ENCODE measurements at places on chromosomes 1 and 21.

DNA sequence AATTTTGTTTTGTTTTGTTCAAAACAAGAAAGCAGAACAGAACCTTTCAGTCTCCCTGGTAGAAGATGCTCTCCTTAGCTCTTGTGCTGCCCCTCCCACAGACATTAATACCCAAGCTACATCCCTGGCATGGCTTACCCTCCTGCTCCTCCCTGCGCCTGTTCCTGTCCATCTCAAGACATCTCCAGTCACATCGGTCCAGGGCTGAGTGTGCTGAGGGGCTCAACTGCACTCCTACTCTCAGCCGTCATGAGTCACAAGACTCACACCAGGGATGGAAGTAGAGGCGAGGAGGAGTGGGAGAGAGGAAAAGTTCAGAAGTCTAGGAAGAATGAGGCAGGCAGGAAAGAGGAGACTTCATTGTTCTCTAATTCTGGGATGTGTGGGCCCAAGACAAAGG is 9.2 kb upstream of the TACSTD2 start:
- DNase-seq = no peak

- no peak for DNase-seq
These were observed 7.6 kb downstream of the CYP4B1 start for GRCh38 chr1:46806196-46807020.

- DNase-seq = no peak
These were observed 29.3 kb downstream of the NIBAN1 start for GRCh38 chr1:184945029-184945428.

DNA sequence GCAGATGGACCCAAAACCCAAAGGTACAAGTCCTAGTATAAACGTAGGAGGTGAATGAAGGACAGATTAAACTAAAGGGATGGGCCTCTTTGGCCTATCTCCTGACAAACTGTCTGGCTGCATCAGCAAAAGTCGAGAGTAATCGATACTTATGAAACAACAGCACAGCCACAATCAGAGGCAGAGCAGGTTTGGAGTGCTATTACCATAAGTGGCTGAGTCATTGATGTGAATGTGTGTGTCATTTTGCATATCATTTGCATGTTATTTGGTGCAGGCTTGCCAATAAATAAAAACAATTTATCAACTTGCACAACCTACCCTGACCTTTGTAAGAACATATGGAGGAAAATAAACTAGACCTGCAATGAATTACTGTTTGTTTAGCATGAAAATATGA is 283.1 kb downstream of the NUF2 start:
- DNase-seq = no peak

DNA sequence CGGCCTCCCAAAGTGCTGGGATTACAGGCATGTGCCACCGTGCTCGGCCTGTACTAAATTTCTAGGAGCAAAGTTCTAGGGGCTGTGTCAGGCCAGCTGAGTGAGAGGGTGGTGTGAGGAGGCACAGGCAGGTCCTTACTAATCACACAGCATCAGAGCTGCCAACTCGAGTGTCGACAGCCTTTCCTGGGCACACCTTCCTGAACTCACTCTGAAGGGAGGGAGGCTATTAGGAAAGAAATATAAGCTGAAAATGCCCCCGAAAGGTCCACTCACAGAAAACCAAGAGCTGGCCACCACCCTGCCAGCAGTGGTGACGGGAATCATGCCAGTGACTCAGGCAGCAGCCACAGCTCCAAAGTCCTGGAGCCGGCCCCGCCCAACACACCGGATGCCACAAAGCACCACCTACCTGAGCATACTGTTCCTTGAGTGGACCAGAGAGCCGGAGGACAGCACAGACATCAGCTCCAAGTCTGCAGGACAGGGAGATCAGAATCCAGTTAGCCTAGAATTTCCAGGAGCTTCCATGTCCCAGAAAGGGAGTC is 4.5 kb downstream of the PMVK start:
- DNase-seq = no peak

DNA sequence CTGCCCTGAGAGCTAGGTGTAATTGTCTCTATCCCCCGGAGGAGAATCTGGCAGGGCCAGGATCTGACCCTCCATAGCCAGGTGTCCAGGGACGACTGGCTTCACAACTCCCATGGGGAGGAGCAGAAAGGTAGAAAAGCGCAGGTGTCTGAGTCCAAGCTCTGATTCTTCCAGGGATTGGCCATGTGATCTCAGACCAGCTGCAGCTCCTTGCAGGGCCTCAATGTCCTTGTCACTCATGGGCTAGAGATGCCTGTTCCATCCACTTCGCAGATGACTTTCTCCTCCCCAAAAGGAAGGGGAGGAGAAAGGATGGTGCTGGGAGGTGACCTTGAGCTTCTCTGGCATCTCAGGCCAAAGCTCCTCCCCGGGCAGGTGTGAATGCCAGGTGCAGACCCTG is 22.7 kb downstream of the HSPG2 start:
- no peak for DNase-seq

DNA sequence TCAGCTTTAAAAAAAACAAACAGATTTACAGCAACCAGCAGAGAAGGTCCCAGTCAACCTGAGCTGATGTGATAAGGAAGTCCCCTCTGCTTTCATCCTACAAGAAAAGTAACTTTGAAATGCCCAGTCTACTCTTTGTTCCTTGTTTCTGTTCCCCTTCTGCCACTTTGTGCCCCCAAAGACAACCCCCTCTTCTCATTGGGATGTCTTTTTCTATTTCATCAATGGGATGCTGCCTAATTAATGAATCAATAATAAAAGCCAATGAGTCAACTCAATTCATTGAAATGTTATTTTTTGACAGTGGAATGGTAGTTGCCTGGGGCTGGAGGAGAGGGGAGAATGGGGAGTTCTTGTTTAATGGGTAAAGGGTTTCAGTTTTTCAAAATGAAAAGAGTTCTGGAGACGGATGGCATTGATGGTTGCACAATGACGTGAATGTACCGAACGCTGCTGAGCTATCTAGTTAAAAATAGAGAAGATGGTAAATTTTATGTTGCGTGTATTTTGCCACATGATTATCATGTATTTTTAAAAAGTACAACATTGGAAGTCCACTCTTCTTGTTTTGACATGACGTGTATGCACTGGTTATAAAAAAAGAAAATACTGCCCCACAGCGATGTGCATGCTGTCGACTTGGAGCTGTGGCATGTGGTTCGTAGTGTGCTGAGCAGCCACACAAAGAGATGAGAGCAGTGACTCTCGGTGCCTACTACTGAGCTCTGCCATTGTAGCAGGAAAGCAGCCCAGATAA is 22.4 kb upstream of the PADI2 start:
- DNase-seq = no peak

- DNase-seq = no peak
These were observed 55.6 kb downstream of the COQ8A start for GRCh38 chr1:226995365-226996332.

DNA sequence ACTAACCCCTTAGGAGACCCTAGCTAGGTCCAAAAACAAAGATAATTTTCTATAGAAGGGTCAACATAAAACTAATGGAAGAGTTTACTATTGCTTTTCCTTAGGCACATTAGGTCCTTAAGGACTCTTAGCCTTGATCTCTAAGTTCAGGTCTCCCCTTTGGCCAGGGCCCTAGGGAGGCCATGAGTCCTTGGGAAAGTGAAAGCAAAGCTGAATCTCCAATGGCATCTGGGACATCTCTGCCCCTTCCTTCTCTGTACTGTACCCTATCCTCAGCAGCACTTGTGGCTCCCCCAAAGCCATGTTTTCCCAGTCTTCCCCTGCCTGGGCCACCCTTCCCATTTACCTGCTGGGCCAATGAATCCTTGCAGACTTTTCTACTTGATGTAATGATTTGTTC is 14.3 kb downstream of the IER5 start:
- no peak for DNase-seq

- no peak for DNase-seq
These were observed 39.5 kb upstream of the CASZ1 start for GRCh38 chr1:10835822-10836421.

DNA sequence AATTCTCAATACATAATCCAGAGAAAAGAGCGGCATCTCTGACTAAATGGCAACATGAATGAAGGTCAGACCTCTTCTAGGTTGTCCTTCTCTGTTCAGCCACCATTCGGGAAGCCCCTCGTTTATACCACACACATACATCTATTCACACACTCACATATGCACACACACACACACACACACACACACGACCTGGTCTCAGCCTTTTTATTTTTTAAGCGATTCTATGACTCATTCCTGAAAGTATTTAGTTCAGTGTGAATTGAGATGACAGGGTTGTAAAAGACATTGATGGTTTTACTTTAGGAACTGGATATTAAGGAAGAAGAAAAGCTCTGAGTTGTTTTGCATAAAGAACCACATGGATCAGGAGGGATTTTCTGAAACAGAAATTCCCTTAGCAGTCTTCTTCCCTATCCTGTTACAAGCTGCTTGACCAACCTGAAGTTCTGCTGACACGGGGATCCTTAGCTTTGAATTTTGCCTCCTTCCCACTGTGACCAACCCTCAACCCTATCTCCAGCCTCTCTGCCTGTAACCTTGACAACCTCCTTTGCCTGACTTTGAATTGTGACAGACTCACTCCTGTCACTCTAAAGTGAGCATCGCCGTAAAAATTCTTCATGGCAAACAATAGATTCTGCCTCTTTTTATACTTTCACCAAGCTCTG is 383.1 kb upstream of the ESRRG start:
- DNase-seq = no peak

DNA sequence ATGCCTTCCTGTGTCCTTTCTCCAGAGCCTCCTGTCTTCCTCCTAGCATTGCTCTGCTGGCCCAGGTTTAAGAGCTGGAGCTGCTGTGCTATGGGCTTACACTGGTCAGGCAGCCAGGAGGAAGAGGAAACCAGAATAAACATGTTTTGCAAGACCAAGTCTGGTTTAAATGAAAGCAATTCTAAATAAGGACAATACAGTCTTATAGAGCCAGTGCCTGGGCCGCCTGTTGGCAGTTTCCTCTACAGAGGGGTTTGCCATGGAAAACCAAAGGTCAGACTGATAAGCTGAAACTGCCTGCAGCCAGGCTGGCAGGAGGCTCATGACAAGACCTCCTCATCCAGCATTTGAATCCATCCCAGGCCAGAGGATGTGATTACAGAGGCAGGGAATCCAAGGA is 92.9 kb upstream of the FGGY start:
- no peak for DNase-seq

DNA sequence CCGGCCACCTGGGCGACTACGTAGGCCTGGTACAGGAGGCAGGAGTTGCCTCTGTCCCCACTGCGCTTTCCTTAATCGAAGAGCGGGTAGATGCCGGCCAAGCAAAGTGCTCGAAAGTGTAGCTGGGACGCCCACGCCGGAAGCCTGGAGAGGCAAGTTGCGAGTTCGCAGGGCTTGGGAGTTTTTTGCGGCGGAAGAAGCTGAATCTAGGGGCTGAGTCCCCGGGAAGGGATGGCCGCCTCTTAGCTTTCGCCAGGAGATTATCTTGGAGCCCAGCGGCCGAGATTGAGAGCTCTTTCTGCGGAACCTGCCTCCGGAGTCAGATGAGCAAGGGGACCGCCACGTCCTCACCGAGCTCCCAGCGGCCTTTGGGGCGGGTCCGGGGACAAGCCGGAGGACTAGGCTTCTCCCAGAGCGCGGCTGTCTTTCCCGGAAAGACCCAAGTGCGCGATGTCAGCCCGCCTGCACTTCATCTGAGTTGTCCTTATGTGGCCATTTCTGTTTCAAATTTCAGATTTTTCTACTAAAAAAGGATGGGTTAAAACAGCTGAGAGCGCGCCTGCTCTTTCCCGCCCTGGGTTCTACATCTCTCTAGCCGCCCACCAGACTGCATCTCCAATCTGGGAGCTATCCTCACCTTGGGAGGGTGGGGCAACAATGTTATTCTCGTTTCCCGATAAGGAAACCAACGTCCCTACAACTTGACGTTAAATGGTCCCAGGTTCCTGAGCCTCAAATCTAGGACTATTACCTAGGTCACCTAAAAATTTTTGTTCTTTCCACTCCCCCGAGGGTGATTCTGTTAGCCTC is 12.4 kb upstream of the TBX15 start:
- no peak for DNase-seq

DNA sequence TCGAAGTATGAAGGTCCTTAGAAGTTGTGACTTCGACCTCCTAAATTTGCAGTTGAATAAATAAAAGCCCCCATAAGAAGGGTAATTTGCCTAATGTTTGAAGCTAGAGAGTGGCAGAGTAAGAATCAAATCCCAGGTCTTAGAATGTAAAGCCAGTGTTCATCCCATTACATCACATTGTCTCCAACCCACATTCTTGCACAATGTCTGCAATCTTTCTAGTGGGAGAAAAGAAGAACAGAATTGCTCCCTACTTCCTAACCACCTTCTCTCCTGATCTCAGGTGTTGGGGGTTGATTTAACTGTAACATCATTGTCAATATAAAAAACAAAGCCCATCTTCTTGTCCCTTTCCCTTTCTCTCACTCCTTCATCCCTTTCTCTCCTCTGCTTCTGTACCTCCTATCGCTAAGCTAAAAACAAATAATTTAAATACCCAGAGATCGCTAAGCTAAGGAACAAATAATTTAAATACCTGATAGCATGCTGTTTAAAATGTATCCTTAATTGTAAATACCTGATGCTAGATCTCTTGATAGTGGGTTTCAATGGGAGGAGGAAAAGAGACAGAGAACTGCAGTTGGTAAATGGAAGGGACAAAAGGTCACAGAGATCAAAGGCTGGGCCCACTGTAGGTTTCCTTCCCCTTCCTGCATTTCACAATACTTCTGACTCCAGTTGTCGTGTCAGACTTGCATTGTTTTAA is 32.1 kb upstream of the CCDC190 start:
- DNase-seq = no peak

DNA sequence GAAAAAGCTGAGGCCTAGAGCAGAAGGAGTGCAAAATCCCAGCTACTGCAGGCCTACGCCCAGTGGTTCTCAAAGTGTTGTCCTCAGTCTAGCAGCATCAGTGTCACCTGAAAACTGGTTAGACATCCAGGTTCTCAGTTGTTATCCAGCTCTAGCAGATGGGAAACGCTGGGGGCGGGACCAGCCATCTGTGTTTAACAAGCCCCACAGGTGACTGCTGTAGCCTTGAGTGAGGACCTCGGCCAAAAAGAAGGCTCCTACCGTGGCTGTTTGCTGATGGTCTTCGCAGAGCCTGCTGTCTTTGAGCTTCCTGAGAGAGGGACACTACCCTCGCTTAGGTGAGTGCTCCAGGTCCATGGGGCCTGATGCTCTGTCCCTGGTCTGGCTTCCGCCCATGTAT is 69.7 kb downstream of the LRRN2 start:
- no peak for DNase-seq

DNA sequence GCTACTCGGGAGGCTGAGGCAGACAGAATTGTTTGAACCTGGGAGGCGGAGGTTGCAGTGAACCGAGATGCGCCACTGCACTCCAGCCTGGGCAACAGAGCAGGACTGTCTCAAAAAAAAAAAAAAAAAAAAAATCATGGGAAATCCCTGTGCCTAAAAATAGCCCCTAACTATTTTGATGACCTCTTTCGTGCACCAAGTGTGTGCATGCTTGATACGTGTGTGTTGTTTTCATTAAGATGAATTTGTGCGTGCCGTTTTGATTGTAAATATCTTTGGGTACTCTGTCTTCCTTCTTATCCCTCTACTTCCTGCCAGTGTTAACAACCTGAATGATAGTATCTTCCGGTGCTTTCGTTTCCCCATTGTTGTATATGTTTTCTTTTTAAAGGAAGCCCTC is 9.8 kb downstream of the CACYBP start:
- no peak for DNase-seq

All from stimulated activated CD8-positive, alpha-beta memory T cell treated with anti-CD3 and anti-CD28 coated beads, Interleukin-2, amount 100 ng/mL, for 1 hour (primary cell).